Upper lobe of left lung (tissue), 6 donors: ENCODE measurements at places on chromosomes 2 and 18. TPM values are rescaled to one million over a fixed set of nuclear protein-coding genes. Genes with fewer than 3 reads are reported as not detected.
A peak's percentile ranks its signal among the peaks of the same experiment; 100 is the strongest.

The KCNE4 gene
- total RNA-seq, result not detected

The CDK15 gene
- total RNA-seq, result 1.00 TPM

DNA sequence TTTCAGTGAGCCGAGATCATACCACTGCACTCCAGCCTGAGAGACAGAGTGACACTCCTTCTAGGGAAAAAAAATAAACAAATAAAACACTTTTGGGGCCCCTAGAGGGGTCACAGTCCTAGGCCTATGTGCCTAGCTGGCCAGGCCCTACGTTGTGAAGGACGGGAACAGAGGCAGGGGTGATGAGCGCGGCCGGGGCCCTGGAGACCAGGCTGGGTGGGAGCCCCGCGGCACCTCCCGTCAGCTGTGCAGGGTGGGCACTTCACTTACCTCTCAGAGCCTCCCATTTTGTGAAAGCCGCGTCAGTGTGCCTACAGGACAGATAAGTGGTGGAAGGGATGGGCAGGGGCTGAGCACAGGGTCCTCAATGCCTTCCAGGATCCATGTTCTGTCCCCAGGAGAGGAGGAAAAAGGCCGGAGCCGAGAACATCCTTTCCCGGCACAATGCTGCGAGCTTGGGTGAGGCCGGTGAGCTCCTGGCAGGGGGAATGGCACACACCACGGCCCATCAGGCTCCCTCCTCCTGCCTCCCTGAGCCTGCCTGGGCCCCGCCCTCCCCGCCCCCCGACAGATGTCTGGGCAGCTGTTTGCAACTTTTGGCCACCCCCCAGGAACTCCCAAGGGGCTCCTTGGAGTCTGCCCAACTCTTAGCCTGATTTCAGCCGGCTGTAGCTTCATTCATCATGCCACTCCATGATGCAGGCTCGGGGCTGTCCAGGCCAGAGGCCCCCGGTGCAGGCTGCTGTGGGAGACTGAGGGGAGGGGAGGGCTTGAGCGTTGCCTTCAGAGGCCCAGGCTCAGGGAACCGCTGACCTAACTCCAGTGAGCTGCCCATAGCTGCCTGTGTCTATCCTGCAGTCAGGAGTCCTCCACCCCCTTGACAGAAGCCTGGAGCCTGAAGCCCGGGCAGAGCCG is 196.5 kb downstream of the TFCP2L1 start:
- no peaks in the 10 kb centered on the region for H3K36me3 ChIP-seq
- H3K27me3 ChIP-seq, result peaks cover 2% of the 10 kb centered on the region
- no peak overlapping the region for H3K4me3 ChIP-seq

- no peak for DNase-seq
- H3K4me3 ChIP-seq, result no peak overlapping the region
- peaks cover 10% of the 10 kb centered on the region for H3K4me1 ChIP-seq
- peak overlapping the region; percentile 13 for H3K27ac ChIP-seq
These were observed 31.6 kb downstream of the PCBP1 start for GRCh38 chr2:70118798-70119454.
